ENCODE measurements at places on chromosomes 2 and 18.

DNA sequence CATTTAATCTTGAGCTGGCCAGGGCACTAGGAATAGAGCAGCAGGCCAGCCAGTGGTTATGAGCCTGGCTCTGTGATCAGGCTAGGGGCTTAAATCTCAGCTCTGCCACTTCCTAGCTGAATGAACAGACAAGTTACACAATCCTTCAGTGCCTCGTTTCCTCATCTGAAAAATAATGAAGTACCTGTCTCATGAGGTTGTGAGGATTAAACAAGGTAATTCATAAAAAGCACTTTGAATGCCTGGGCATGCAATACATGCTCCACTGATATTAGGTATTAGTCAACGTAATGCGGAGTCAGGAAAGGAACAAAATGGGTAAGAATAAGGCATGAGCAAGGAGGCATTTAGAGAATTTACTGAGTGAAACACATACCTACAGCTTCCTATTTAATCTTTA is 100.2 kb downstream of the CCBE1 start:
- DNase-seq: no peak

DNA sequence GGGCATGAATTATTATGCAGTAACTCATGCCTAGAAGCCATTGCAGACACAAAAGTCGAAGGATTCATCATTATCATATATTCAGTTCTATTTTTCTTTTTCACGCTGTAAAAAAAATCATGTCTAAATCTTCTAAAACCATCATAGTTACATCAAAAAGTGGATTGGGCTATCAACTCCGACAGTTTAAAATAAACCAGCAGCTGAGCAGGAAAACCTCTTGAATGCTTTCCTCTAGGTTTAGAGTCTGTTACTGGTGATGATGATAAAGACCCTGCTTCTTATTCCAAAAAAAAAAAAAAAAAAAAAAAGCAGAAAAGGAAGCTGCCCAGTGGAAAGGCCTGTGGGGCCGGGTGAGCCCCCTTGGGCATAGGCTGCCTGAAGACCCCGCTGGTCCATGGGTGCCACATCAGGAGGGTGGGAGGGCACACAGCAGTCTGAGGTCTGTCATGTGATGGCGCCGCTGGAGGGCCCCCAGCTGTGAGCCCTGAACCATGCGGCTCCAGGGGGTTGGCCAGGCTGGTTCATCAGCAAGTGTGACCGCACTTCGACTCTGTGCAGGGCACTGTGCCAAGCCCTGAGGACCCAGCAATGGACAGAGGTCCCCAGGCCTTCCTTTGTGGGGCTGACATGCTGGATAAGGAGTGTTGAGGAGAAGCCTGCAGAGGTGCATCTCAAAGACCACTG is 199.6 kb downstream of the EIPR1 start:
- no peak for DNase-seq

DNA sequence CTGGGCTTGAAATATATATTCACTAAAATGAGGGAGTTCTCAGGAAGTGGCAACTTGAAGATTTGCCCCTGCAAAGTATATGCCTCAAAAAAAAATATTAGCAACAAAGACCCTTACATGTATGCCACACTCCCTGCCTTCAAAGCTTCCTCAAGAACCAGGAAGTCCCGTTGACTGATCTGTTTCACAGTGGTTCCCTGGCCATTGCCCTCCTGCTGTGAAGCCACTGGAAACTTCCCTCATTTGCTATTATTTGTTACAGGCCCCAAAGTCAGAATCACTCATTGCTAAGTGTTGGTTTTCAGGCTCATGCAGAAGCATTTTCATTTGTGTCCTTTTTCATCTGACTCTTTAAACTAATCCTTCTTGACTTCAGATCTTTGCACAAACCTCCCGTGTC is 421.5 kb downstream of the ZNF521 start:
- DNase-seq: no peak

- no peak for DNase-seq
Measured at GRCh38 chr2:207693641-207694249, 17.7 kb upstream of the CCNYL1 start.

GRCh38 chr18:34639687-34640086 is 70.4 kb upstream of the DTNA start:
- DNase-seq: no peak

GRCh38 chr2:108893277-108893676 is 95.7 kb downstream of the EDAR start:
- DNase-seq: no peak

DNA sequence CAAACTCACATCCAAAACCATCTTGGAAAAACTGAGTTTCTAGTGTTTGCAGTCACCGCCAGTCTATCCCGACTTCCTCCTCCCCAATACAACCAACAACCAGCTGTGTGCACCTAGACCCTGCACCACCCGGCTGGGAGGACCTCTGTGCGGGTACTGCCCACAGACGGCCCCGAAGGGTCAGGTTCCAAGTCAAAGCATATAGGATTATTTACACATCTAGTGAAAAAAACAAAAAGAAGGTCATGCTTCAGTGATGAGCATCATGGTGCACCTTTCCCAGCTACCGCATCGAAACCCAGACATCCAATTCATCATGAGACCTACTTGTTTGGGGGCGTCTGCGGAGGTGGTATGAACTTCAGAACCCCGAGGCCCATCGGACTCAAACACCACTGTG is 124.8 kb downstream of the ZNF516 start:
- no peak for DNase-seq

DNA sequence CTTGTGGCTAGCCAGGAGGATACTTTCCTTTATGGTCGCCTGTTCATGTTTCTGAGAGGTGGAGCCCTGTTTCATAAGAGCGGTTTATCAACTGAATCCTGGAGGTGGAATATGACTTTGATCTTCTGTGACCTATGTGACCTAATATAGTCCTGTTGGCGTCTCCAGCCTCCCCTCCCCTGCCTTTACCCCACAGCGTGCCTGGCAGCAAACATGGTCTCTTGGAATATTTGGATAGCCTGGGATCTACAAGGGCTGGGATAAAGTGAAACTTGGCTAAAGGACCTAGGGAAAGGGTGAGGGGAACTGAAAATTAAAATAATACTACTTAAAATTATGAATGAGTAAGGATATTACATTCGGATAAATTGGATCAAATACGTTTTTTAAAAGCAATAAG is 246.0 kb downstream of the BABAM2 start:
- DNase-seq: no peak

DNA sequence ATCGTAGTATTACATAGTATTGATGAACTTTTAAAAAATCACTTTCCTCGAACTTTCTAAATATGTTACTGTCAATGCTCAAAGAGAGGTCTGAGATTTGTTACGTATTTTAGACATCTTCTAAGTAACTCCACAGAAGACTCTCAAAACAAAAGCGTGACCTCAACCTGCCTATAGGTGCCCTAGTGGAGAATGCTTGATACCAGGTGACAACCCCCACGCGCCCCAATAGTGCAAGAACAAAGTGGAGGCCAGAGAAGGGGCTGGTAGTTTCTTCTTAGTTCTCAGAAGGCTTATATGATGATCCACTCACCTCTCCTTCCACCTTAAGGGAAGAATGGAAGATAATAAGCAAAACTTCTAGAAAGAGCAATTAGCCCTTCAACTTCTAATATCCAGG is 102.6 kb downstream of the ANKRD44 start:
- DNase-seq: no peak

- DNase-seq: no peak
Measured at GRCh38 chr18:30094556-30094955, 948.0 kb downstream of the DSC3 start.

DNA sequence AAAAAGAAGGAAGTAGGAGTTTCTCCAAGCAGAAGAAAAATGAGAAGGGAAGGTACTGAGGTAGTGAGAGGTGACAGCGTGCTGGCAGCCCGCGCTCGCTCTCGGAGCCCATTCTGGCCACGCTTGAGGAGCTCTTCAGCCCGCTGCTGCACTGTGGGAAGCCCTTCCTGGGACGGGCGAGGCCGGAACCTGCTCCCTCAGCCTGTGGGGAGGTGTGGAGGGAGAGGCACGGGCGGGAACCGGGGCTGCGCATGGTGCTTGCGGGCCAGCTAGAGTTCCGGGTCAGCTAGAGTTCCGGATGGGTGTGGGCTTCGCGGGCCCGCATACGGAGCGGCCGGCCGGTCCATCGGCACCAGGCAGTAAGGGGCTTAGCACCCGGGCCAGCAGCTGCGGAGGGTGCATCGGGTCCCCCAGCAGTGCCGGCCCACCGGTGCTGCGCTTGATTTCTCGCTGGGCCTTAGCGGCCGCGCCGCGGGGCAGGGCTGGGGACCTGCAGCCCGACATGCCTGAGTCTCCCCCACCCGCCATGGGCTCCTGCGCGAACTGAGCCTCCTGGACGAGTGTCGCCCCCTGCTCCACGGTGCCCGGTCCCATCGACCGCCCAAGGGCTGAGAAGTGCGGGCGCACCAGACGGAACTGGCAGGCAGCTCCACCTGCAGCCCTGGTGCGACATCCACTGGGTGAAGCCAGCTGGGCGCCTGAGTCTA is 11.1 kb upstream of the CYS1 start:
- DNase-seq: no peak

DNA sequence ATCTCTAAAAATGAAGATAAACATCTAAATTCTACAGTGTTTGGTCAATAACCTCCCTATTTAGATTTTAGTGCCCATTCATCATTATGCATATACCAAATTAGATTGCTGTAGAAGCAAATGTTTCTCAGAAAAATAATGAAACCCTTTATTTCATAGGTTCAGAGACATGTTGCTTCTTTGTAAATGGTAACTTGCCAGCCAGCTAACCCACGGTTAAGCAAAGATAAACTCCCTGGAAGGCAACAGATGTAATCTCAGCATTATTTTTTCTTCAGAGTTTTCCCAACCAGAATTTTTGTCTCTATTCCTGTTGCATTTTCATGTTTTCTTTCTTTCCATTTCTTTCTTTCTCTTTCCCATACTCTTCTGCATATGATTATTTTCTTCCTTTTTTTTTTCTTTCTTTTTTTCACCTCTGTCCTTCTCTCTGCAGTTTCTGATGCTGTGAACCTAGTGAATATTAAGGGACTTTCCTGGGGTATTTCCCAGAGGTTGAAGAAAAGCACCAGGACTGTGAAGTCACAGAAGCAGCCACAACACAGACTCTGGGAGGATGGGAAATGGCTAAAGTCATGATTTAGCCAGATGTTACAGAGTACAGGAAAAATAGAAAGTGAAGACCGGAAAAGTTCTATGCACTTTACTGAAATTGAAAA is 50.0 kb upstream of the DSG1 start:
- no peak for DNase-seq

GRCh38 chr18:29849144-29849543 is 1193.4 kb downstream of the DSC3 start:
- DNase-seq: no peak

- no peak for DNase-seq
Measured at GRCh38 chr2:5885451-5886173, 193.4 kb downstream of the SOX11 start.

- no peak for DNase-seq
Measured at GRCh38 chr2:142596334-142597088, 281.0 kb upstream of the KYNU start.

- no peak for DNase-seq
Measured at GRCh38 chr2:262117-262516, 1.7 kb downstream of the SH3YL1 start.

DNA sequence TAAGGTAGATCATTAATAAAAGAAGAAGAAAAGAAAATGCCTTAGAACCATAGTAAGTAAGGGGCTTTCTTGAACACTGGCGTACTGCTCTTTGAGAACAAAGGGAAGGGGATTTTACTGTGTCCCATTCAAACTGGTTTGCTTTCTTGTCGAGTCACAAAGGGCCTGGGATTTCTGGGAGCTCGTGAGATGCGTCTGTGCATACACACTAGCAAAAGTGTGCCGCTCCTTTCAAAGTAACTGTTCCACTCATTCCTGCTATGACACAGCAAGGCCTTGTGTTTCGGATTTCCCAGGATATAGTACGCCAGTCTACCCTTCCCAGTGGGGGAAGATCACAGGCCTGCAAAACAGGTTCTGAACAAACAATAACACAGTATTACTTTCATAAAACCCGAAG is 93.0 kb downstream of the KCTD18 start:
- DNase-seq: no peak

DNA sequence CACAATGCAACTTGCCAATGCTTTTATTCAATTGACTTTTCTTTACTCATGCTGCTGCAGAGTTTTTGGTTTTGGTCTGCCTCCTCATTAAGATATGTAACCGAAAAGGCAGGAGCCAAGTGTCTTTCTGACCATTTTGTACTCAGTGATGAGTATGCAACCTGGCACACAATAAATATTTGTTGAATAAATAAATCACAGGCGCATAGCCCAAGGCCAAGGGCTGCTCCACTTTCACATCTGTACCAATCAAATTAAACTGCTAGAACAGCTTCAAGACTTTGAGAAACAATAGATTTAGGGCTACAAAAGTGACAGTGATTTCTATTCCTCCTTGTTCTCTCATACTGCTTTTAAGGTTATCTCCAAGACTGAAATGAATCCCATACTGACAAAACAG is 828.2 kb downstream of the RNF144A start:
- no peak for DNase-seq

DNA sequence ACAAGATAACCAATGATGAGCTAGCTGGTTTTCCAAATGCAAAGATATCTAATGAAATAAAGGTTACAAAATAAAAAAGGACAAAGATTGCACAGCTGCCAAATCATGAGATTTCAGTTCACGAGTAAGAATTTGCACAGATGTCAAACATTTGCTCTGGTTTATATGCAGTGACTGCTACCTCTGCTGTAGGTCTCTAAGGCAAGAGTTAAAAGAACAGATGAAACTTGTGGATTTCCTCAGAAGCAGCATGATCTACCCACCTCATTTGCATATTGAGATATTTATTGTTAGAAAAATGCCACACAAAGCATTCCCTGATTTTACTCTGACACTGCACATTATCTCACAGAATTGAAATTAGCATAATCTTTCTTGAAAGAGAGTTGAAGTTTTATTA is 763.2 kb upstream of the ZEB2 start:
- no peak for DNase-seq

GRCh38 chr2:16617282-16618266 is 48.1 kb downstream of the CYRIA start:
- peak; percentile 30 for DNase-seq

DNA sequence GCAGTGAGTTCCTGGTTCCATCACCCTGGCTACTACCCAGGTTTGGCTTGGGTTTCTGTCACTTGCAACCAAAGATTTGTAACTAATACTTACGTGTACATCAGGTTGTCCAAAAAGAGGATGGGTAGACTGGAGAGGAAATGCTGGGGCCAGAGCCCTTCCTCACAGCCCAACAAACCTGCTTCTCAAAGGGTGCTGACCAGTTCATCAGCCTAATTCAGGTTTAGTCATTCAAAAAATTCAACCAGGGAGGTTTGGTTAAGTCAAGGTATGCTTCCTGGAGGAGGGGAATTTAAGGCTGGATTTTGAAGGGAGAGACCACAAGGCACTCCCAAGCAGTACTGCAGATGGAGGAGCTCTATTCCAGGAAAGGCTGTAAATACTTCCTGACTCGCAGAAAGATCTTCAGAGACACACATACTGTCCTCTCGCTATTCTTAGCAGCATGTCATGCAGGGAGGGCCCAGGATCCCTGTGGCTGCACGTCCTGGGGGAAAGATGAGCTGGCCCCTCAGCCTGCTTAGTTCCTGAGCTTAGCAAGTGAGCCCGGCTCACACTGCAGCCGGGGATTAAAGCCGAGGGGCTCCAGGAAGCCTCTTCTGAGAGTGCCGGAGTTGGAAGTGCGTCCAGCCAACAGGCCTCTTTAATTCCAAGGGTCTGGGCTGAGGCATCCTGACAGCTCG is 40.0 kb upstream of the BIN1 start:
- DNase-seq: no peak

GRCh38 chr2:179936654-179937053 is 70.4 kb downstream of the CWC22 start:
- DNase-seq: no peak

- DNase-seq: no peak
Measured at GRCh38 chr18:25289001-25289631, 62.9 kb downstream of the ZNF521 start.
